Fibroblast of pulmonary artery (primary cell): ENCODE measurements at places on chromosomes 3 and 15.

DNA sequence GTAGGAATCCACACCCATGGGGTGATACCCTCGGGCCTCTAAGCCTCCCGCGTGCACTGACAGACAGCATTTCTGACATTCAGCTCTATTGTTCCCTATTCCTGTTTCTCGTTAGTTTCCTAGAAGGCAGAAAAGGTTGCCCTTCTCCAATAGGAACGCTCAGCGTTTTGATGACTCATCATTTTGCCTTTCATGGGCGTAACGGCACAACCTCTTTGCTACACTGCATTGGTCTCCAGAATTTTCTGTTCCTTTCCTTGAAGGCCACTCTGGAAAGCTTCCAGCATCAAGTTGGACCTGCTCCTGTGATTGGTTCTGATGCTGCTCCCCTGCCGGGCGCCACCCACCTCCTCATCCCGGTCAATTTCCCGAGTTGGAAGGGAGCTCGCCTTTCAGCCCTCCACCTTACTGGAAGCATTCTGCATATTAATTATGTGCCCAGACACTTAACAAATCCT, 13.0 kb upstream of the TNK2 start:
- peak; percentile 19 for DNase-seq

GRCh38 chr15:67806536-67806935, 18.8 kb upstream of the SKOR1 start:
- no peak for DNase-seq

- DNase-seq, result no peak
Observed at GRCh38 chr3:184148076-184148475, 7.1 kb upstream of the DVL3 start.

DNA sequence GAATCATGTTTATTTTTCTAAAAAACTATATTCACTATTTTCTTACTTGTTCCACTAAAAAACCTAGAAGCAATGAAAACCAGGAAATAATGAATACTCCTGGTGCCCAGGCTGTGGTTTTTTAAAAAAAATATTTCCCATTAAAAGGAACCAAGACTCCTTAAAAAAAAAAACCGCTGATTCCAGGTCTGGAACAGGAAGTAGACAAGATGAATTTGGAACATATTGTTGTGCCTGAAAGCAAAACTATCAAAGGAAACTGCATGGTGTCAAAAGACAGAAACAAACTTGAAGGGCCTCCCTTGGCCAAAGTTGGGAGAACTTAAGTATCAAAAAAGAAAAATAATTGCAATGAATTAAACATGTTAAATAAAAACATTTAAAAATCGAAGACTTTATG, 245.3 kb upstream of the P2RY1 start:
- DNase-seq, result peak; percentile 23

- DNase-seq, result no peak
Observed at GRCh38 chr3:169835533-169835932, 22.8 kb upstream of the LRRC34 start.

GRCh38 chr3:45885979-45886705, at the start of gene CCR9:
CCR9 (plus strand) TSS chr3:45886543; CDS start chr3:45894934, 8,391 bp downstream.
- DNase-seq, result no peak

- peak; percentile 40 for DNase-seq
Observed at GRCh38 chr3:100289339-100289738, 28.5 kb downstream of the TBC1D23 start.

- DNase-seq, result no peak
Observed at GRCh38 chr15:60839510-60840211, 360.7 kb upstream of the ICE2 start.

- no peak for DNase-seq
Observed at GRCh38 chr3:162348912-162349311, 852.3 kb downstream of the OTOL1 start.

GRCh38 chr3:138127636-138128365, 4.4 kb downstream of the A4GNT start:
- DNase-seq, result no peak

DNA sequence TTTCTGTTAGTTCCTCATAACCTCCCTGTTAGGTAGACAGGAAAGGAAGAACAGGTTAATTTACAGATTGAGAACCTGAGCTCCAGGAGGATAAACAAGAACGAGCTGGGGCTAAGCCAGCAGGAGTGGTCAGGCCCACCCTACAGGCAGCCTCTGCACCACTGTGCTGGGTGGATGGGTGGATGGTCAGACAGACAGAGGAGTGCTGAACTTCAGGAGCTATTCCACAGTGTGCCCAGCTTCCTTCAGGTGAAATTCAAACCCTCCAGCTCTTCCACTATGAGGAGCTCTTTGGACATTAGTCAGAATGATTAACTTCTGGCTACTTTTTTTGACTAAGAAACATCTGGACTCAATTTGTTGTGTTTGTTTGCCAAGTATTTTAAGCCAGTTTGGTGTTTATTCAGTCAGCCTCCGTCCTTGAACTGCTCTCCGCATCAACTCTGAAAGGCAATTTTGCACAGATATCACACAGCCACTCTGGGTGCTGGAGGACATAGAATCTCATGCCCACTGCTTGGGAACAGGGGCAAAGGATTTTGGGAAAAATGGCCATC, 361.9 kb downstream of the CLSTN2 start:
- DNase-seq, result peak; percentile 4

DNA sequence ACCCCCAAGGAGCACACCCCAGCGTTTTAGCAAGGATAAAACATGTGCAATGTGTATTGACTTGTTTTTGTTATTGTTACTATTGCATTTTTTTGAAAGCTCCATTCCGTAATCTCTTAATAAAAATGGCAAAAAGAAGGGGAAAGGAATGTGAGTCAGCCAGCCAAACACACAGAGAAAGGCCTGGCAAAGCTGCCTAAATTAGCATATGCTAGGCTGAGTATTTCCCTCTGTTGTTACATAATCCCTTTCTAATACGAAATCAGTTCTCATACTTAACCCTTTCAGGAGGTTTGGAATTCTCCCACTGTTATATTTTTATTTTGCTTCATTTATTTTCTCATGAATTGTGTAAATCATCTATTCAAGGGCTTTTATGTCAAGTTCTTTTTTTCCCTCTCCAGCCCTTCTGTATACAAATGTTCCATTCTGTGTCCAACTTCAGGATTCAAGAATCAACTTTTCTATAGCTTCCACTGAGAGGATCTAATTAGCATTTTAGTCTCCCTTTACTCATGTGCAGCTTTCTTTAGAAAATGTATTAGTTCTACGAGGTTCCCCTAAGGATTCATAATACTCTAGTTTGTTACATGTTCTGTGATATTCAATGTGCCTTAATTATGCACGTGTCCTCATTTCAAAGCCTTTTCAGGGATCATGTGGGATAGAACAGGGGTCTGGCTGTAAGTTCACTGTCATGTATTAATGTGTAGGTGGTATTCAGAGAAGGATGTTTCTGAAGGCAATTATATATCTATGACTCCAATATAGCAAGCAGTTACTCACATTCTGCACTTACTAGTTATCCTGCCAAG, 9.2 kb downstream of the CADM2 start:
- DNase-seq, result no peak

- DNase-seq, result peak; percentile 46
Observed at GRCh38 chr3:96863129-96863740, 48.8 kb downstream of the EPHA6 start.

DNA sequence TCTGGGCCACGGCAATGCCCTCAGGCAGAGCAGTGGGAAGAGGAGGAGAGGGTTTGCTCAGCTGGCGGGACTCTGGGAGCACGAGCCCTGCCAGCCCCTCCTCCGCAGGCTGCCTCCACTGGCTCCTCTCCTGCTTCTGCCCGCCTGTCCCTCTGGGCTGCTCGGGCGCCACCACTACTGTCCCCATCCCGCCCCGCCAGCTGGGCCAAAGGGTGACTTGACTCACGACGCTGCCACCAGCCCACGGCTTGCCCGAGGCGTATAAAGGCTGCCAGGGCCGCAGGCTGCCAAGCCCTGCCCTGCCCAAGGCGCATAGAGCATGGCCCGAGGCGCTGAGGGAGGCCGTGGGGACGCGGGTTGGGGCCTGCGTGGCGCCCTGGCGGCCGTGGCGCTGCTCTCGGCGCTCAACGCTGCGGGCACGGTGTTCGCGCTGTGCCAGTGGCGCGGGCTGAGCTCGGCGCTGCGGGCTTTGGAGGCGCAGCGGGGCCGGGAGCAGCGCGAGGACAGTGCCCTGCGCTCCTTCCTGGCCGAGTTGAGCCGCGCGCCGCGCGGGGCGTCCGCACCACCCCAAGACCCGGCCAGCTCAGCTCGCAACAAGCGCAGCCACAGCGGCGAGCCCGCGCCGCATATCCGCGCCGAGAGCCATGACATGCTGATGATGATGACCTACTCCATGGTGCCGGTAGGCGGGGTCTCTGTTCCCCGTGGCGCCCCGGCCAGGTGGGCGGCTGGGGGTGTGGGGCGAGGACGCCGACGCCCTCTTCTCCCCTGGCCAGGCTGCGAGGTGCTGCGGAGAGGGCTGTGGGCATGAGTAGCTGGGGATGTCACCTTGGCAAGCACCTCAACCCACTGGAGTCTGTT, at the start of gene GLDN:
TSS of gene GLDN (plus strand) at position 290 of the 861 bp plus-strand sequence. CDS start at position 320, 30 bp downstream.
- peak; percentile 24 for DNase-seq
